ENCODE measurements at places on chromosomes 4 and X.

GRCh38 chr4:34181891-34182290 is 2062.4 kb downstream of the ARAP2 start:
- no peak for DNase-seq

- DNase-seq: no peak
Observed at GRCh38 chr4:158159718-158160094, 13.1 kb downstream of the GASK1B start.

DNA sequence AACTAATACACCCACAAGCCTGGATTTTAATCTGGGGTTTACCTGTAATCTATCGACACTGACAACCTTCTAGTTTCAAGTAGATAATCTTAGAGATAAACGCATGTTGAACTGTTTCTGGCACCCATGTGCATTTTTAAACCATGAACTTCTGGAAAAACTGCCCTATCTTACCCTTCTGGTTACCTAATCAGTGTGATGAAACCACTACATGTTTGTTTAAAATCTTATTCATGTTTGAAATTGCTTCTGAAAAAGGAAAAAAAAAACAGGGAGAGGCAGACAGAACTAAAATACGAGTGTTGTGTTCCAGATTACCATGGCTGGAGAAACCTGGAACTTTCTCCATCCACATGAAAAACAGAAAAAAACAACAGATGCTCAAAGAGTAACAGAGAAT is 139.3 kb downstream of the MID1IP1 start:
- DNase-seq: no peak

DNA sequence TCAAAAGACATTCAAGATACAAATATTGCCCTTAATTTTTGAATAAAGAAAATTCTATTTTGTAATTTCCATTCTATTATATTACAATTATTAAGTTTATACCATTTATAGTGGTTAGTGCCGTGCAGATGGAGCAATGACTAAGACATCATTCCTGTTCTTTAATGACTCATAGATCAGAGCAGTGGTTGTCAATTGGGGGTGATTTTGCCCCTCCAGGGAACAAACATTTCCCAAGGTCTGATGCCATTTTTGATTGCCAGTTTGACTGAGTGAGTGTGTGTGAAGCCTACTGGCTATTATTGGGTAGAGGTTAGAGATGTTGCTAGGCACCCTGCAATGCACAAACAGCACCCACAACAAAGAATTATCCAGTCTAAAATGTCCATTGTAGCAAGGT is 97.9 kb upstream of the DDIT4L start:
- no peak for DNase-seq

- DNase-seq: no peak
Observed at GRCh38 chr4:91812319-91812718, 491.4 kb upstream of the GRID2 start.

- DNase-seq: no peak
Observed at GRCh38 chr4:47668810-47669408, 169.0 kb downstream of the CORIN start.

DNA sequence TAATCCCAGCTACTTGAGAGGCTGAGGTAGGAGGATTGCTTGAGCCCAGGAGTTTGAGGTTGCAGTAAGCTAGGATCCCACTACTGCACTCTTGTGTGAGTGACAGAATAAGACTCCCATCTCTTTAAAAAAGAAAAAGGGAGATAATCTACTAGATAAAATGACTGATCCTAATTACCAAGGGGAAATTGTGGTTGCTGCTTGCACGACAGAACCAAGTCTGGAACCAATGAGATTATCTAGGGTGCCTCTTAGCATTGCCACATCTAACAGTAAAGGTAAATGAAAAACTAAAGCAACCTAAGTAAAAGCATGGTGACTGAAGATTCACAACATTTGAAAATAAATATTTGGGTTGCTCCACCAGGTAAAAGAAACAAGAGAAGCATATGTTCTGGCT is 185.1 kb downstream of the PDHA2 start:
- DNase-seq: no peak

Data from stimulated activated CD4-positive, alpha-beta T cell treated with anti-CD3 and anti-CD28 coated beads, Interleukin-1b, Interleukin-23, amount 100 ng/mL, for 1 hour (primary cell).